ENCODE measurements at places on chromosomes 3 and 15.

GRCh38 chr15:33737687-33738601 is 230.4 kb upstream of the CHRM5 start:
- no peaks in the 10 kb centered on the region for H3K4me1 ChIP-seq
- H3K4me3 ChIP-seq, result no peak overlapping the region
- no peaks in the 10 kb centered on the region for H3K27me3 ChIP-seq
- DNase-seq, result no peak
- no peaks in the 10 kb centered on the region for H3K36me3 ChIP-seq

DNA sequence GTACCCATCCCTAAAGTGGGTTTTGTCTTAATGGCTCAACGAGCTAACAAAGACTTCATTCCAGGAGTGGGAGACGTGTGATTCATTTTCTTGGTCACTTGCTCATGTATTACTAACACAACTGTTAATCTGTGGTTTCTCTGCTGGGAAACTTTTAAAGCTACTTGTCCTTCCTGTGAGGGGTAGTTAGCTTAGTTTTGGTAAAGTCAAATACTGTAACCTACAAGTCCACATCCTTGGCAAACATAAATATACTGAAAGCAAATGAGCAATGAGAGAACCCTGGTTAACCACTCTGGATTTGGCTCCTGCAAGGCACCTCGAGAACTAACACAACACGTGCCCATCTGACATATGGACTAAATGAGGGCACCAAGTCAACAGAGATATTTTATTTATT is 19.9 kb downstream of the NOX5 start:
- DNase-seq, result no peak
- H3K27me3 ChIP-seq, result peaks cover 20% of the 10 kb centered on the region
- no peak overlapping the region for H3K4me3 ChIP-seq

GRCh38 chr3:121661376-121661775 is 673 bp upstream of the HCLS1 start:
- peaks cover 51% of the 10 kb centered on the region for H3K4me1 ChIP-seq
- H3K36me3 ChIP-seq, result peaks cover 66% of the 10 kb centered on the region
- peak overlapping the region; percentile 99 for H3K27ac ChIP-seq

- peaks cover 10% of the 10 kb centered on the region for H3K27me3 ChIP-seq
- no peak overlapping the region for H3K4me3 ChIP-seq
- H3K36me3 ChIP-seq, result no peaks in the 10 kb centered on the region
- H3K27ac ChIP-seq, result no peak overlapping the region
Observed at GRCh38 chr15:79526376-79526775, 94.2 kb downstream of the MINAR1 start.

DNA sequence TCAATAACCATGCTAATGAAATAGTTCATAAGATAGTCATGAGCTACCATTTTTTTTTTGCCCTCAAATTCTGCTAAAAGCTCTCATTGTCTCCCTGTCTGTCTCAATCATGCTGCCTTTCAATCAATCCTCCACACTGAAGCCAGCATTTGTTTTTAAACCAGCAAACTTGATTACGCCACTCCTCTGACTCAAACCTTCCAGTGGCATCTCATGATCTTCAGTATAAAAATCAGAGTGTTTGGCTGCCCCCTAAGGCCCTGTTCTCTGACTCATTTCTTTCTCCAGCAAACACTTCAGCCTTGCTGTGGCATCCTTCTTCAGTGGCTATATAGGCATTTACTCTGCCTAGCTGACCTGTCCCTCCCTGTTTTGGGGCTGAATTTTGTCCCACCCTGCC is 36.0 kb upstream of the EOMES start:
- H3K4me3 ChIP-seq, result no peak overlapping the region
- H3K27me3 ChIP-seq, result peaks cover 3% of the 10 kb centered on the region
- H3K4me1 ChIP-seq, result peaks cover 23% of the 10 kb centered on the region

GRCh38 chr3:170317954-170318353 is 39.6 kb upstream of the SKIL start:
- H3K4me1 ChIP-seq, result no peaks in the 10 kb centered on the region
- H3K27ac ChIP-seq, result no peak overlapping the region
- H3K36me3 ChIP-seq, result no peaks in the 10 kb centered on the region
- H3K4me3 ChIP-seq, result no peak overlapping the region

DNA sequence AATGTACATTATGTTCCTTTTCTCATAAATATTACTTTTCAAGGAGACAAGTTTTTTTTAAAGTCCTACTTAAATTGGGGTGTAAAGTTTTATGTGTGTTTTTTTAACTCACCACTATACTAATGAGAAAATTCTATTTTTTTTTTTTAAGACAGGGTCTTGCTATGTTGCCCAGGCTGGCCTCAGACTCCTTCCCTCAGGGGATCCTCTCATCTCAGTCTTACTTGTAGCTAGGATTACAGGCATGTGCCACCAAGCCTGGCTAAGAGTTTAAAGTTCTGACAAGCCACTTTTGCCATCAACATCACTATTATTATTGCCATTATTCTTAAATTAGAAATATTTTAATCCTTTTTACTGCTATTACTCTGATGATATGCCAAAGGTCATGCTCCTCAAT is 7.7 kb downstream of the TSPAN3 start:
- peaks cover 2% of the 10 kb centered on the region for H3K27me3 ChIP-seq
- no peak for DNase-seq
- peaks cover 5% of the 10 kb centered on the region for H3K36me3 ChIP-seq
- H3K4me1 ChIP-seq, result peaks cover 34% of the 10 kb centered on the region

DNA sequence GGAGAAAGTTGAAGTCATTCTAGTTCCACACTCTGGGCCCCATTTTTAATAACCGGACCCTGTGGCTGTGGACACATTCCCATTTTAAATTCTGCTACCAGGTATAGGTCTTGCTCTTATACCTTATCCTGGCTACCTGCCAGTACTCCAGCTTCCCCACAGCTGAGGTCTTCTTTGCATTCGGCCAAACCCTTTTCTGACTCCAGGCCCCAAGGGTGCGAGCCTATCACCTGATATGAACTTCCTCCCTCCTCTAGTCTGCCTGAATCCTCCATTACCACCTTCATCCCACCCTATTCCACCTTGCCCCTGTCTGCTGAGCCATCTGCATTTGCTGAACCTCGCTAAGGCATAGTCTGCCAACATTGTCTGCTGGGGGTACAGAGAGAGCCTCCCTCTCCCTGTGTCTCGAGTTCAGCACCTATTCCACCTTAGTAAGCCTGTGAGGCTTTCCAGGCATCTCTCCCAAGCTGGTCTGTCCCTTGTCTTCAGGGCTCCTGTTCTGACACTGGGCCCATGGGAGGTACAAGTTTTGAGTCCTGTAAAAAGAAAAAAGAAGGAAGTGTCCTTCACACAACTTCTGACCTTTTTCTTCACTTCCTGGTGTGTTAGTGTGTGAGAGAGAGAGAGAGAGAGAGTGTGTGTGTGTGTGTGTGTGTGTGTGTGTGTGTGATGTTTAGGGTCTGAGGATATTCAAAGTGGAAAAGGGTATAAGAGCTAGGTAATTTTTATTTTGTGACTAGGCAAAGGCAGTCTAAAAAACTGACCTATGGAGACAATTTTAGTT is 27.0 kb downstream of the PDE8A start:
- no peak overlapping the region for H3K27ac ChIP-seq
- no peaks in the 10 kb centered on the region for H3K27me3 ChIP-seq
- no peak overlapping the region for H3K4me3 ChIP-seq
- no peaks in the 10 kb centered on the region for H3K36me3 ChIP-seq
- H3K4me1 ChIP-seq, result peaks cover 5% of the 10 kb centered on the region

- no peak overlapping the region for H3K27ac ChIP-seq
- H3K4me1 ChIP-seq, result no peaks in the 10 kb centered on the region
- H3K27me3 ChIP-seq, result no peaks in the 10 kb centered on the region
- H3K4me3 ChIP-seq, result no peak overlapping the region
- no peaks in the 10 kb centered on the region for H3K36me3 ChIP-seq
- DNase-seq, result no peak
Observed at GRCh38 chr3:81484520-81484919, 276.9 kb downstream of the GBE1 start.

DNA sequence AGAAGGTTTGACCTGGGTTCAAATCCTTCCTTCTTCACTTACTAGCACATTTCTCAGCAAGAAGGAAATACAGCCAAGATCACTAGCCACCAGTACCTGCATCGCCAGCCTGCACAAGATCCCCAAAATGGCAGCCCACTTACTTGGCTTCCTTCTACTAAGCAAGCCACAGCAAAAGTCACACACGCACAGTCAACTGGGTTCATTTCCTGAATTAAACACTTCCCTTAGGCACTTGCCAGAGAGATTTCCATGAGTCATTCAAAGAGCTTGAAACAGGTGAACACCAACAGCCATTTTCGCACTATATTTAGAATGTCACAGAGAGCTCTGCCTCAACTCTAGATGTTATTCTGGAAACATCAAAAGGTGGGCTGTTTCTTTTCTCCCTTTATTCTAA is 42.6 kb downstream of the MGLL start:
- peaks cover 22% of the 10 kb centered on the region for H3K4me1 ChIP-seq
- peaks cover 5% of the 10 kb centered on the region for H3K36me3 ChIP-seq
- no peak for DNase-seq

DNA sequence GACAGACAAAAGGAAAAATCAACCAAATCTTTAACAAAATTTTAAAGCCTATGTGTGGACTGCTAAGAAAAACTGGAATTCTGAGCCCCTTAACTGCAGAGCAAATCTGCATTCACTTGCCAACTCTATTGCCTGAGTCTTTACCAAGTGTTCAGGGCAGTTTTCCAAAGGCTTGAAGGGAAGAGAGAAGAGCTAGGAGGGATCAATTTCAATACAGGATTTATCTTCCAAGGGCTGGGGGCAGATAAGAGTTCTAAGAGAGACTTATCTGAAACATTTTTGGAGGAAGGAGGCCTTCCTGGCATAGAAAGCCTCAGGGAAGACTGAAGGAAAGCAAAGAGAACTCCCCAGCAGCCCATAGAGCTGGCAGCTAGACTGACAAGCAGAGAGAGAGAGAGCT is 31.4 kb upstream of the LSAMP start:
- H3K4me3 ChIP-seq, result no peak overlapping the region
- H3K36me3 ChIP-seq, result no peaks in the 10 kb centered on the region
- H3K4me1 ChIP-seq, result no peaks in the 10 kb centered on the region
- H3K27ac ChIP-seq, result no peak overlapping the region
- H3K27me3 ChIP-seq, result no peaks in the 10 kb centered on the region
- no peak for DNase-seq

DNA sequence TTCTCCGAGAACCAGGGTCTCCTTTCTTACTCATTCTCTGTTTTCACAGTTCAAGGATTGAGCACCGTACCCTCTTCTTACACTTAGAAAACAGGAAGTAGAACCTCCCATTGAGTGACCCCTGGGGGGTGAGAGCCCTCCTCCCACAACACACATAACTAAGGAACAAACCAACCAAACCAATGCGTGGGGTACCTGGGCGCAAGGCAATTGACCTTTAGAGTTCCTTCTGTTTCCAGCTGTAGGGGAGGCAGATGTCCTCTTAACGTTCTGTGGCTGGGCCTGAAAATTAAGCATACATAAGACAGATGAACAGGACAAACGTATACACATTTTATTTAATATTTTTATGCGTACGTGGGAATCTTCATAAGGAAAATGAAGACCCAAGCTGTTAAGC is 33.5 kb upstream of the TIMP4 start:
- H3K4me1 ChIP-seq, result peaks cover 86% of the 10 kb centered on the region
- no peak overlapping the region for H3K4me3 ChIP-seq
- no peaks in the 10 kb centered on the region for H3K27me3 ChIP-seq
- H3K27ac ChIP-seq, result peak overlapping the region; percentile 93
- no peaks in the 10 kb centered on the region for H3K36me3 ChIP-seq

GRCh38 chr3:155426524-155427230 is 133.2 kb upstream of the STRIT1 start:
- H3K27me3 ChIP-seq, result no peaks in the 10 kb centered on the region
- no peaks in the 10 kb centered on the region for H3K4me1 ChIP-seq
- no peak overlapping the region for H3K27ac ChIP-seq

GRCh38 chr3:191300422-191300821 is 28.8 kb upstream of the CCDC50 start:
- no peaks in the 10 kb centered on the region for H3K36me3 ChIP-seq
- DNase-seq, result no peak
- no peak overlapping the region for H3K4me3 ChIP-seq
- no peaks in the 10 kb centered on the region for H3K27me3 ChIP-seq
- no peak overlapping the region for H3K27ac ChIP-seq

GRCh38 chr3:64388886-64389285 is 163.6 kb upstream of the PRICKLE2 start:
- H3K27ac ChIP-seq, result no peak overlapping the region
- H3K4me3 ChIP-seq, result no peak overlapping the region
- no peaks in the 10 kb centered on the region for H3K4me1 ChIP-seq
- no peak for DNase-seq
- no peaks in the 10 kb centered on the region for H3K36me3 ChIP-seq
- H3K27me3 ChIP-seq, result peaks cover 5% of the 10 kb centered on the region

GRCh38 chr3:155843569-155843968 is 10.7 kb downstream of the SLC33A1 start:
- H3K4me1 ChIP-seq, result peaks cover 29% of the 10 kb centered on the region
- no peak for DNase-seq
- peaks cover 17% of the 10 kb centered on the region for H3K36me3 ChIP-seq
- H3K4me3 ChIP-seq, result no peak overlapping the region
